Fibroblast of skin of right biceps (primary cell): ENCODE measurements at places on chromosomes 2 and 18.
A peak's percentile ranks its signal among the peaks of the same experiment; 100 is the strongest.

GRCh38 chr2:125092276-125093009 lies 1067.4 kb downstream of the CNTNAP5 start:
- no peak for DNase-seq

GRCh38 chr2:238820916-238821315 lies 27.0 kb upstream of the TWIST2 start:
- peak; percentile 85 for DNase-seq

DNA sequence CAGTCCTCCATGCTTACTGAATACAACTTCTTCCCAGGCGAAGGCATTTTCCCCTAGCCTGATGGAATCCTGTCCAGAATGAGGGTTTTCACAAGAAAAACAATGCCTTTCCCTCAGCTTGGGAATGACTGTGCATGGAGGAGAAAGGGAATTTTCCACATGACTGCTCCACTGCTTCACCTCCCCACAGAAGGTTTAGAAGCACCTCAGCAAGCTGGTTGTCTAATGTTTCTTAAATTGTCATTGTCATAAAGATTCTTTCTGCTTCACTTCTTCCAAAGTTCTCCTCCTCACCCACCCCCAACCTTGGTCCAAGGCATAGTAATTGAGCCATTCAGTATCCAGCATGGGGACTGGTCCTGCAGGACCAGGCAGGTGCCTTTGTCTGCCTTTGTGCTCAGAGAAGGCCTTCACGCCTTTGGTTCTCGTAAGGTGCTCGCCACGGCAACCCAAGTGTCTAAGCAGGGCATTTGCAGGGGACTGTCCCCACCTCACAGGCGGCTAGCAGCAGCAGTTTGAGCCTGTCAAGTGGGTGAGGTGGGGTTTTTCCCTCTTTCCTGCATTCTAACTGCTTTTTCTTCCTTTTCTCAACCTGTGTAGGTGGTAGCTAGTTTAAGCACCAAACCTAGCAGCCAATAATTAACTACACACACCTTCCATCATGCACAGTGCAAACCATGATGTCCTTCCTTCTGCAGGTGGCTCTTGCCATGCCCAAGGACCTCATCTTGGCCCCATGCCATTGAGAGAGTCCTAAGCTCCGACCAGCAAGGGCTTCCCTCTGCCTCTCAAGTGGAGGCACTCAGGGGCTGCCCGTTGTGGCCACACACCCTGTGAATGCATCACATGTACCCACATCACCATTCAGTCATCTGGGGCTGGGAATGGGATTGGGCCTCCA lies 65.7 kb upstream of the BCL2L11 start:
- DNase-seq, result no peak

GRCh38 chr2:28751956-28752630 lies 463 bp downstream of the PPP1CB start:
- DNase-seq, result no peak

DNA sequence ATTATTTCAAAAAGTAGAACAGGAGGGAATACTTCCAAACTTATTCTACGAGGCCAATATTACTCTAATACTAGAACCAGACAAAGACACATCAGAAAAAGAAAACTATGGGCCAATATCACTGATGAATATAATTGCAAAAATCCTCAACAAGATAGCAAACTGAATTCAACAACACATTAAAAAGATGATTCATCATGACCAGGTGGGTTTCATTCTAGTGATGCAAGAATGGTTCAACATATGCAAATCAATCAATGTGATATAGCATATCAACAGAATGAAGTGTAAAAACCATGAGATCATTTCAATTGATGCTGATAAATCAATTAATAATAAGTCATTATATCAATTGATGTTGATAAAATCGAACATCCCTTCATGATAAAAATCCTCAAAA lies 22.4 kb upstream of the EML6 start:
- DNase-seq, result no peak

- DNase-seq, result no peak
Measured at GRCh38 chr2:190717764-190718651, 69.1 kb downstream of the NAB1 start.

- no peak for DNase-seq
Measured at GRCh38 chr18:54263904-54264336, 5.4 kb upstream of the POLI start.

GRCh38 chr18:292271-292670 lies 24.4 kb upstream of the THOC1 start:
- DNase-seq, result no peak
